CD4-positive, alpha-beta T cell treated with Interleukin-10 for 1 hour (primary cell): ENCODE measurements at places on chromosomes 12 and 14.

- no peak for DNase-seq
These were observed 17.0 kb upstream of the SRSF5 start for GRCh38 chr14:69749956-69750355.

DNA sequence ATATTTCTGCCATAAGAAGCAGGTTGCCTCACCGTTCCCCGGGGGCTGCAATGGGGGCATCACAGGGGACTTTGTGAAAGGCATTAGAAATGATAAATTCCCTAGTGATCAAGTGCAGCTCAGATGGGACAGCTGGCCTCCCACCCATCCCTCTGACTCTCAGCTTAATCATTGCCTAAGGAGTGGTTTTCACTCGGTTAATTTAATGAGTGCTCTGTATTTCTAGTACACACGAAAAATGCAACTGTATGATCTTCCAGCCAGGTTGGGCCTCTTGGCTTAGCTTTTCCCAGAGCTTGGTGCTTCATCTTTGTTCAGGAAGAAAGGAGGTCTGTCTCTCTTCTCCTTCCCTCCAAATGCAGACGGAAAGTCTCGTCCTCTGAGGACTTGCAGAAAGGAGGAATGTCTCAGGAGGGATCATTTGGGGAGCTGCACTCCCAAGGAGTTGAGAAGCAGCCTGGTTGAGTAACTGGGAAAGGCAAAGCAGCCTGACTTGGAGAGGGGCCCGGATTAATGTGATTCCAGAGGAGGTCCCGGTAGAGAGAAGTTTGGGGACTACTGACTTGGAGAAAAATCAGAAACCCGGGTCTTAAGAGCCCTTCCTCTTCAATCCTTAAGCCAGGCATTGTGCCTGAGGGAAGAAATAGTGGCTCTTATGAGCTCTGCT is 7.2 kb downstream of the CD9 start:
- no peak for DNase-seq

GRCh38 chr12:104064842-104065427 is 604 bp downstream of the HCFC2 start:
- DNase-seq = no peak

GRCh38 chr14:61713724-61714437 is 18.6 kb downstream of the HIF1A start:
- DNase-seq = no peak

DNA sequence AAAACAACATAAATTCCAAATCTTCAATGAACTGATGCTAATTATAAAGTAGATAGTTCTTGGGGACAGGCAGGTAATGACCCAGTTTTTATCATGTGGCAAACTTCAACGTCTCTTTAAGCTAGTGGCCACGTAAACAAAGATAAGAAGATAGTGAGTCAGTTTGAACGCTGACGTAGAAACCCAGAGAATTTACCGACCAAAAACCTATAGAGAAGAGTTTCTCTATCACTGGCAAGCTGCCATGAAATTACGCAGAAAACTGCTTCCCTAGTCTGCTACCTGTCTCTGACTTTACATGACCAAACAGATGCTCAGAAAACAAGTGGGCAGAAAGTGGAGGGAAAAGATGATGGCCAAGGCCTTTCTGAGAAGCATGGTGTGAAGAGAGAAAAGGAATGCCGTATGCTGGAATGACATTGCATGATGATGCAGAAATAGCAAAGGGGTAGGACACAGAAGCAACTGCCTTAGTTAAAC is 136.3 kb downstream of the ITPR2 start:
- DNase-seq = no peak

- no peak for DNase-seq
These were observed 77.5 kb upstream of the KICS2 start for GRCh38 chr12:64299628-64300027.

- DNase-seq = no peak
These were observed 17.2 kb upstream of the MARK3 start for GRCh38 chr14:103367995-103368394.

DNA sequence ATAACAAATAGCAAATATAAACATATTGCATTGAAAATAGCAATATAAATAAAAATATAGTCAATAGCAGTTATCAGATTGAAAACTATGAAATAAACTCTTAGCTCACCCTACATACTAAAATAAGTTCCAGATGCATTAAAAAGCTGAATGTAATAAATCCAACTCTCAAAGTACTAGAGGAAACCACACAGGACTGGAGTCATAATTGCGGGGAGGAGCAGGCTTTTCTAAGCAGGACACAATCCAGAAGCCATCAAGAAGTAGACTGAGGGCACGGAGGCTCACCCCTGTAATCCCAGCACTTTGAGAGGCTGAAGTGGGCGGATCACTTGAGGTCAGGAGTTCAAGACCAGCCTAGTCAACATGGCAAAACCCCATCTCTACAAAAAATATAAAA is 22.2 kb downstream of the GSC start:
- DNase-seq = no peak

DNA sequence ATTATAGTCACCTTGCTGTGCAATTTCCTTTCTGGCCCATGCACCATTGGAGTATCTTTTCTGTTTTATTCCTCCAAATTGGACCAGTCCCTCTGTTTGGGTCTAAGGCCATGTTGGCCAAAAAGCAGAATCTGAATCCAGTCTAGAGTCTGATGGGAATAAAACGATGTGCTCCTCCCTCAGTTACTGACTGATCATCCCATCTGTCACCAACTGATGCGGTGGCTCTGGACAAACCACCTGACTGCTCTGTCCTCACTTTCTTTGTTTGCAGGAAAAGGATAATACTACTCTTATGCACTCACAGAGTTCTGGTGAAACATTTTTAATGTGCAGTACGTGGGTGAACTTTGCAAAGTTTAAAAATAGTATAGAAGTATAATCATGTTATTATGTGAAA is 120.2 kb upstream of the HIF1A start:
- DNase-seq = no peak

DNA sequence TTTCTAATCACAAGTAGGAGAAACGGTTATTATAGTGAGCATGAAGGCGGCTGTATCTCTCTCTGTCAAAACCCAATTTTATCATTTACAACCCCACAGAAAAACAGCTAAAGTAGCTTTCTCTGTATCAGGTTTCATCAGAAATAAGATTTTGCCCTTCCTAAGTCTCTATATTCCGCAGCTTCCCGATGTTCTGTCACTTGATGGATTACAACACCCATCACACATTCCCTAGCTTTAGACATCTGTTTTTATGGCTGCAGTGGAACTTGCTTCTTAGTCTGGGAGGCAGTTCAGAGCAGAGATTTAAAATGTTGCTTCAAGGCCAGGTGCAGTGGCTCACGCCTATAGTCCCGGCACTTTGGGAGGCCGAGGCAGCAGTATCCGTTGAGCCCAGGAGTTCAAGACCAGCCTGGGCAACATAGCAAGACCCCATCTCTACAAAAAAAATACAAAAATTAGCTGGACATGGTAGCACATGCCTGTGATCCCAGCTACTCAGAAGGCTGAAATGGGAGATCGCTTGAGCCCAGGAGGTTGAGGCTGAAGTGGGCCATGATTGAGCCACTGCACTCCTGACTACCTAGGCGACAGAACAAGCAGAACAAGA is 27.6 kb upstream of the FOXN3 start:
- no peak for DNase-seq

DNA sequence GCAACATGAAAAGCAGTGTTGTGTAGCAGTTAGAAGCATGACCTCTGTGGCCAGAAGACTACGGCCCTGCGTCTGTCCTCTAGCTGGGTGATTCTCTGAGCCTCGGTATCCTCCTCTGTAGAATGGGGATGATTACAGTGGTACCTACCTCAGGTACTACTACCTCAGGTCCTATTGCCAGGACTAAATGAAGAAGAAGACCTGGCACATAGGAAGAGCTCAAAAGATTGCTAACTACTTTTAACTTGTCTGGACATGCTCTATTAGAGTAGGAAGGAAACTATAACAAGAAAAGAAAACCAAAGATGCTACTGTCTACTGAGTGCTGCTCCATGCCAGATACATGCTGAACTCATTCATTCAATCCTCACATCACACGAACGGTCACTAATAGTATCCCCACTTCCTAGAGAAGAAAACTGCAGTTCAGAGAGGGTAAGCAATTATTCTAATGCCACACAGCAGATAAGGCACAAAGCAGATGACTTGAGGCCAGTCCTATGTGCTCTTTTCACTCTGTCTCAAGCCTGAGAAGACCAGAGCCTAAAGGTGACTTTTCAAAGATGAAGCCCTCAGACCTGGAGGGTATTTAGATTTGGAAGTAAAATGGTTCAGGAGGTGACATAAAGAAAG is 108.1 kb upstream of the HIF1A start:
- no peak for DNase-seq

GRCh38 chr12:110230655-110231054 is 50.4 kb upstream of the ATP2A2 start:
- no peak for DNase-seq

- DNase-seq = no peak
These were observed 42.8 kb upstream of the CORO1C start for GRCh38 chr12:108773798-108774788.

DNA sequence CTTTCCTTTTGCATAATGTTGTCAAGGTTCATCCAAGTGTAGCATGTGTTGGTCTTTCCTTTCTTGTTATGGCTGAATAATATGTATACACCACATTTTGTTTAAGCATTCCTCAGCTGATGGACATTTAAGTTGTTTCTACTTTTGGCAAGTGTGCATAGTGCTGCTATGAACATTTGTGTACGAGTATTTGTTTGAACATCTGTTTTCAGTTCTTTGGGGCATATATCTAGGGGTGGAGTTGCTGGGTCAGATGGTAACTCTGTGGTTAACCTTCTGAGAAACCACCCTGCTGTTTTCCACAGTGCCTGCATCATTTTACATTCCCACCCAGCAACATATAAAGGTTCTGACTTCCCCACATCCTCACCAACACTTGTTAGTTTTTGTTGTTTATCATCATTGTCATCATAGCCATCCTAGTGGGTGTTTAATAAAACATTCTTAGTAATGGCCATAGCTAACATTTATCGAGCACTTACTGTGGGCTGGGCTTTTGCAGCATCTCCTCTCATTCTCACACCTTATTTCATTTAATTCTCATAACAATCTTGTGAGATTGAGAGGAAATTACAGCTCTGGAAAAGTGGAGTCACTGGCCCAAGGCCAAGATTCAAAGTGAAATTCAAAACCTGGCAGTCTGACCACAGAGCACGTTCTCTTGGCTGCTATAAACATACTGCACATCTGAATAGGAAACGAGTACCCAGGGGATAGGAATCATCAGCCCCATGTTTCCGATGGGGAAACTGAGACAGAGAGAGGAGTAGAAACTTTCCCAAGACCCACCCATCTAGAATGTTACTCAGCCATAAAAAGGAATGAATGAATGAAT is 193.6 kb downstream of the KSR2 start:
- DNase-seq = no peak

GRCh38 chr12:104384141-104384880 is 72.4 kb upstream of the CHST11 start:
- DNase-seq = no peak

GRCh38 chr14:103838117-103838516 is 9.3 kb downstream of the PPP1R13B start:
- no peak for DNase-seq

DNA sequence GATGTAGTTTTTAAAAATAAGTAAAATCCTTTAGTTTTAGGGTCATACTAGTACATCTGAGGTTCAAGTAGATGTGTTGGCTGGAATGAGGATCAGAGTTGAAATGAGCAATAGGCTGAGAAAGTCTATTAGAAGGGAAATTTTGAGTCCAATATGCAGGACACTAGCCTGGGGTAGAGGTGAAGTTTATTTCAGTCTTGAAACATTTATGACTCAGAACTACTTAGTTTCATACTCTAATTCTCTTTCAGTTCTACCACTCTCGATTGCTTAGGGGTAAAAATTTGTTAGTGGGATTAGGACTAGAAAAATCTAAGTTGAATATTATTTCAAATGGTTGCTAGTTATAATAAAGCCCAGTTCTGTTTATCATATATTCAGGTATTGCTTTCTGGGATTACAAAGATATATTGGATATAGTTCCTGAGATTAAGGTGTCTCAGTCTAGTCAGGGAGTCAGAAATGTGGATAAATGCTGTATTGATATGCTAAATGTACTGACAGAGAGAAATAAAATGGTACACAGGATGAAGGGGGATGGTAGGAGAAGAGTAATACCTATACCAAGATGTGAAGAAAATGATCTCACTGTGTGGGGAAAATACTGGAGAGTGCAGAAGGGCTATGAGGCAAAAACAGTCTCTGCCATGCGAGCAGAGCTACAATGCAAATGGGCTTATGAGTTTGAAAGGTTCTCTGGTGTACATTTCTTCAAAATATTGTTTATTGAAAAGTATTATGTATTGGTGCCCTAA is 395.8 kb upstream of the FBXO33 start:
- no peak for DNase-seq

- DNase-seq = no peak
These were observed 556.7 kb downstream of the TMEM121 start for GRCh38 chr14:106083082-106083481.
